ENCODE measurements at places on chromosomes 12 and 14.
A peak's percentile ranks its signal among the peaks of the same experiment; 100 is the strongest.

DNA sequence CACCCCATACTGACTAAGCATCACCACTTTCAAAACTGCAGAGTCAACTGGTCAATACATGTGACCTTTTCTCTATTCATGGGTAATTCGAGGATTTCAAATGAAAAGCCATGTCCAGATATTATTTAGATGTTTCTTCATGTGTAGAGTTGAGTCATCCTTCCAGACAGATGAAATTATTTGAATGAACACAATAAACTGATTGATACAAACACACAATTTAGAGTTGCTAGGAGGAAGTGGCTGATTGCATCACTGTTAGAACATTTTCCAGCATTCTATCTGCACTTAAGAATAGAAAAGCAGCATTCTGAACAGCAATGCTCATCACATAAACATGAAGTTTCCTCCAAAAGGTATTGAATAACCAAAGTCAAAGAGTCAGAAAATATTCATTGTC is 273.5 kb upstream of the SOX5 start:
- DNase-seq = no peak

DNA sequence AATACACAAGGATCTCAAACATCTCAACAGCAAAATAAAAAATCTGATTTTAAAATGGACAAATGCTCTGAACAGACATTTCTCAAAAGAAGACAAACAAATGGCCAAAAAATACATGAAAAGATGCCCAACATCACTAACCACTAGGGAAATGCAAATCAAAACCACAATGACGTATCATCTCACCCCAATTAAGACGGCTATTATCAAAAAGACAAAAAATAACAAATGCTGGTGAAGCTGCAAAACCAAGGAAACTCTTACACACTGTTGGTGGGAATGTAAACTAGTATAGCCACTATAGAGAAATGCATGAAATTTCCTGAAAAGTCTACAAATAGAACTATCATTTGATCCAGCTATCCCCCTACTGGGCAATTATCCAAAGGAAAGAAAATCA is 145.0 kb downstream of the BTG1 start:
- no peak for DNase-seq

DNA sequence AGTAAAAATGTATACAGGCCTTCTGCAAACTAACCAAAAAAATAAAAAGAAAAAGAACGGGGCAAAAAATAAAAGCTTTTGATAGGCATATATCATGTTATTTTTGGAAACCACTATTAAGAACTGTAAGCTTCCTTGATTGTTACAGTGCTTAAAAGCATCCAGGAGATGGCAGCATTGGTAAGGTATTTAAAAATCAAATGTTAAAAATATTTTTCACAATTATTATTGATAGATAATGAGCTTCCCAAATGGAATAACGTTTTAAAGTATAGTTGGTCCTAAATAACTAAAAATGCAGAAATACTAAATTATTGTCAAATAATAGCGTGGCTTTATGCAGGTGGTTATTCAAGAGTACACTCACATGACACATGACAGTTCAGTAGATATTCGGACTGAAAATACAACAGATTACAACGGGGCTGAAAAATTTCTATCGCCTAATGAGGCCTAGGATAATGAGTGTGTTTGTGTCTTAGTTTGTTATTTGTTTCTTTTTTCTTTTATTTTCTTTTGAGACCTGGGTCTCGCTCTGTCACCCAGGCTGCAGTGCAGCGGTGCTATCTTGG is 127.2 kb upstream of the ATF7IP start:
- peak; percentile 43 for DNase-seq

GRCh38 chr12:123602651-123603195 is 824 bp downstream of the DDX55 start:
- no peak for DNase-seq

GRCh38 chr12:75892731-75893408 is 138.7 kb downstream of the PHLDA1 start:
- peak; percentile 33 for DNase-seq

- DNase-seq = no peak
These were observed at the start of gene CPNE8 for GRCh38 chr12:38905480-38906351. Gene CPNE8, minus strand, starts transcription at chr12:38905591. Its CDS starts 57 bp downstream, at chr12:38905534.

DNA sequence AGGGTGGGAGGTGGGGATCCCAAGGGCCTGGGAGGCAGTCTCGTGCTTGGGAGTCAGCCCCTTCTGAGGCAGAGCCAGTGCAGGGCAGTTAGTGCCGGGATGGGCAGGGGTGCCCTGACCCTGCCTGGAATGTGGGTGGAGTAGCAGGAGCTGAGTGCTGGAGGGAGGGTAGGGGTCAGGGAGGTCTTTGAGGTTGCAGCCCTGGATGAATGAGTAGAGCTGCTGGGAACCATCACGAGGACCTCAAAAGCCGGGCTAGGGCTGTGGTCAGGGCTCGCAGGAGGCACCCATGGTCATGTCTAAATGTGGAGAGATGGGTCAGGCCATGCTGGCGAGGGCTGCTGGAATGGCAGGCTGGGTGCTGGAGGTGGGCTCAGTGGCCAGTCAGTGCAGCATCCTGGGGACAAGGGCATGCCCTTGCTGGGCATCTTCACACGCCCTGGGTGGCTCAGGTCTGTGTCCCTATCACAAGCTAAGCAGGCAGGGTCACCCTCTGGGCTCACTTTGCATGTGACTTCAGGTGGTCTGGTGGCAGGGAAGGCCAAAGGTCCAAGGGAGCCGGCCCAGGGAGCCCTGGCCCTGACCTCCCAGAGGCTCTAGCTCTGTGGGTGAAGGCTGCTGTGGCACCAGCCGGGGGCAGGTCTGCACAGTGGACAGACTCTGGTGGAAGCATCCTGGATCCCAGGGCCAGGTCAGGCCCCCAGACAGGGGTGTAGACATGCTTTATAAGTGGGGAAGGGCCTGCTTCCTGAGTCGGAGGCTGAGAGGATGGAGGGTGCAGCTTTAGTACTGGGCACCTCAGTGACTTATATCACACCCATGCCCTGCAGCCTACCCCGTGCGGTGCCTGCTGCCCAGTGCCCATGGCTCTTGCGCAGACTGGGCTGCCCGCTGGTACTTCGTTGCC is 24.5 kb downstream of the PAPLN start:
- no peak for DNase-seq

- no peak for DNase-seq
These were observed 120.6 kb downstream of the DUSP6 start for GRCh38 chr12:89231686-89232085.

DNA sequence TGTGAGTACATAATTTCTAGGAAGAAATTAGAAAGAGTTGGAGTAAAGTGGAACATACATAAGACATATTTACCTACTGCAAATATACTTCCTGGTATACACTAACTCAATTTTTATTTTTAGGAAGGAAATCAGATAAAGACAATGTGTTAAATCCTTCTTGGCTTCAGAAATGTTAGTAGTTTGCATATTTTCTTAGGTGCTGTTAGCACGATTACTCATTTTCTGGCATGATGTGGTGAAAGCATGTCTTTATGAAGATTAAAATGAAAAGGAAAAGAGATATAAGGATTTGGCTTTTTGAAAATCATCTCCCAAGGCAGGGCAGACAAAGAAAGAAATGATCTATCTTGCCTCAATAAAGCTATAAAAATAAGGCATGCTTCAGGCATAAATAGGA is 287.6 kb upstream of the E2F7 start:
- DNase-seq = no peak

GRCh38 chr12:50265770-50266524 is 17.4 kb downstream of the LIMA1 start:
- DNase-seq = no peak
